ENCODE measurements at places on chromosomes 5 and 9.

DNA sequence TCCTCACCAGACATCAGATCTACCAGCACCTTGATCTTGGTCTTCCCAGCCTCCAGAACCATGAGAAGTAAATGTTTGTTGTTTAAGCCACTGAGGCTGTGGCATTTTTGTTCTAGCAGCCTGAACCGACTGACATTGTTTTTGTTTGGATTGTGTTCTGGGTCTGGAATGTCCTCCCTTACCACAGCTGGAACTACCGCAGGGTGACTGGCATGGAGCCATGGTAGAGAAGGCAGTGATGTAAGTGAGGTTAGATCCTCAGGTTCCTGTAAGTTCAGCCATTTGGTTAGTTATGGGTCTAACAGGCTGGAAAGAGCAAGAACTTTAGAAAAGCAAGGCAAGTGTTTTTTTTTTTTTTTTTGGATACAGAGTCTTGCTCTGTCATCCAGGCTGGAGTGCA lies 209.3 kb downstream of the DAB2IP start:
- DNase-seq, result no peak

DNA sequence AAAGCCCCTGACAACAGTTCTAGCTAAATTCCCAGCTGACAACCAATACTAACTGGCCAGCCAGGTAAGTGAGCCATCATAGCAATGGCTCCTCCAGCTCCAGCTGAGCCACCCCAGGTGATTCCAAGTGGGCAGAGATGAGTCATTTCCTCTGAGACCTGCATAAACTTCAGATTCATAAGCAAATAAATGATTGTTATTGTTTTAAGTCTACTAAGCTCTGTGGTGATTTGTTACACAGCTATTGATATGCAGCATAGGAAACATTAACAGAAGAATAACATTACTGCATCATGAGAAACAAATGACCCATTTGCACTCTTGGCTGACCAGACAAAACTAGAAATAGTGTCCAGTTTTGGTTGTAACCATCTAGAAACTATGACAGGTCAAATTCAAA lies 60.3 kb downstream of the TTC39B start:
- no peak for DNase-seq

- peak; percentile 31 for DNase-seq
Measured at GRCh38 chr5:170537451-170538095, 33.8 kb downstream of the KCNIP1 start.

GRCh38 chr5:178349075-178349511 lies 116.5 kb upstream of the PHYKPL start:
- peak; percentile 8 for DNase-seq

DNA sequence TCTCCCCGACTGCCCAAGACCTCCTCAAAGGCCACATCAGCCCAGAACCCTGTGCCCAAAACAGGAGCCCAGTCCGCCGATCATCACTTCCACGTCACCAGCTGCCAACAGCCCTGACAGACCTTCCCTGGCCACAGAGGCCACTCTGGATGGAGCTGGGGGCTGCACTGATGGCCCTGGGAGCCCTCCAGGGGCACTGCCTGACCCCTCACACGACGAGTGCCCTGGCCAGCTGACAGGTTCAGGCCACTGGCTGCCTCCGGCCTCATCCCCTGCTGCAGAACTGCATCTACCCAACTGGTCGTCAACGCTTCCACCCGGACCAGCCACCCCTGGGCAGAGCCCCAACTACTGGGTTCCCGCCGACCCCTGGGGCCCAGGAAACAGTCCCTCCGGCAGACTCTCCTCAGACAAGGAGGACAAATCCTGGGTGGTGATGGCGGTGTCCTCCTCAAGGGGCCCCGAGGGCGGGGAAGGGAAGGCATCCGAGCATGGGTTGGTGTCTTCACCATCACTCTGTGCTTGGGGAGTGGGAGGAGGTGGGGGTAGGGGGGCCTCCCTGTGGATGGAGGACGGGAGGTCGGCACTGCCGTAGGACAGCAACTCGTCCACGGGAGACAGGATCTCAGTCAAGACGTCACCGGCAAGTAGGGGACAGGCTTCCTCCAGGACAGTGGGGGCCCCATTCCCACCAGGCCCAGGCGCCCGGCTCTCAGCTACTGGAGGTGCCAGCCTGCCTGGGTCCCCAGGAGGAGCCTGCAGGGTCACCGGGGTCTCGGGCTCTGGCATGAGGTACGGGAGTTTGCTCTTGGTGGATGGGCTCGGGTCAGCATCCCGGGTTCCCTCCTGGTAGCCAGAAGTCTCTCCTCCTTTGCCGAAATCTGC lies 7.9 kb upstream of the QSOX2 start:
- DNase-seq, result no peak

DNA sequence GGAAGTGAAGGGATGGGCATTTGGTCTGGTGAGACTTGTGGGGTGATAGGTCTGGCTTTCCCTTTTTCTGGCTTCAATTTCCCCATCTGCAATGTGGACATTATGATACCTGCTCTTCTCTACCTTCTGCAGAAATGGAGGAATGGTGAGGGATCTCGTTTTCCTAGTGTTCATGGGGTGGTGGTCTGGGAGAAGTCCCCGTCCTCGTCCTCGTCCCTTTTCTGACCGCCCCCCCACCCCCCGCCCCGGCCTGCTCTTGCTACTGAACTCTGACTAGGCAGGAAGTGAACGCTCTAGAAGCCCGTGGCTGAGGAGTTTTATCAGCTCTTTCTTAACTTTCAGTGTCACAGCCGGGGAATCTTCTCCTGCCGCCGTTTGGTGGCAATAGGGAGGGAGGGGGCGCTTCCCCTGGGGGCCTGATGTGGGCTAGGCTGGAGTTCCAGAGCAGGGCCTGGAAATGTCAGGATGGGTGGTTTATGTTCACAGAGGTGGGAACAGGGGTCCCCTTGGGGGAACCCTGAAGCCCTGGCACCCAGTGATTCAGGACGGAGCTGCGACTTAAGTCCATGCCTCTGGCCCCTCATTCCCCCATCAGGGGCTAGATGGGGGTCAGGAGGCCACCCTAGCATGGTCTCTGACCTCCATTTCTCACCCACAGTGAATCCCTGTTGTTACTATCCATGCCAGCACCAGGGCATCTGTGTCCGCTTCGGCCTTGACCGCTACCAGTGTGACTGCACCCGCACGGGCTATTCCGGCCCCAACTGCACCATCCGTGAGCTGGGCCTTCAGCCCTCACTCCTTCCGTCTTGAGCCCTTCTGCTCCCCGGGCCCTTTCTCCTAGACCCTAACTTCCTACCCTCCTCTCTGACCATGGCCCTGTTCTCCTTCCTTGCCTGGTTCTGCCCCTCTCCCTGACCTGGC lies 6.7 kb downstream of the PTGS1 start:
- no peak for DNase-seq

DNA sequence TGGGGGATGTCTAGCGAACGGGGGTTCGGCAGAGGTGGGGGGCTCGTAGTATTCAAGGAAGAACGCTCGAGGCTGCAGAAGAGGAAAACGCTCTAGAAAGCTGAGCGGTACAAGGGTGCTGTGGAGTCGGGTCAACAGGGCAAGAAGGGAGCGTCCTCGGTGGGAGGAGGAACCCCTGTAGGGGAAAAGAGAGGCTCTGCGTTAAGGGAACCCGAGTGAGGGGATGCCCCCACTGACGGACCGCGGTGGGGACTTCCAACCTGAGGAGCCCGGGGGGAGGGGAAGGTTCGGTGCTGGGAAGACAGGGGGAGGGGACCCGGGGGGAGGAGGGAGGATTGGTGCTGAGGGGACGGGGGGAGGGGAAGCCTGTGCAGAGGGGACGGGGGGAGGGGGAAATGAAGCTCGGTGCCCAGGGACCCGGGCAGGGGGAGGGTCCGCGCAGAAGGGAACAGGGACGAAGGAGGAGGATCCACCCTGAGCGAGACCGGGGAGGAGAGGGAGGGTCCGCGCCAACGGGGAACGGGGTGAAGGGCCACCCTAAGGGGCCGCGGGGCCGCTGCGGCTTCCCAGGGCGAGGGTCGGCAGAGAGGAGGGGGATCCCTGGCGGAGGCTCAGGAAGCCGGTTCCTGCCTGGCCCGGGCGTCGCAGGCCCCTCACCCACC lies 621 bp downstream of the NR6A1 start:
- DNase-seq, result no peak

- no peak for DNase-seq
Measured at GRCh38 chr5:149228618-149229297, 42.9 kb upstream of the AFAP1L1 start.

DNA sequence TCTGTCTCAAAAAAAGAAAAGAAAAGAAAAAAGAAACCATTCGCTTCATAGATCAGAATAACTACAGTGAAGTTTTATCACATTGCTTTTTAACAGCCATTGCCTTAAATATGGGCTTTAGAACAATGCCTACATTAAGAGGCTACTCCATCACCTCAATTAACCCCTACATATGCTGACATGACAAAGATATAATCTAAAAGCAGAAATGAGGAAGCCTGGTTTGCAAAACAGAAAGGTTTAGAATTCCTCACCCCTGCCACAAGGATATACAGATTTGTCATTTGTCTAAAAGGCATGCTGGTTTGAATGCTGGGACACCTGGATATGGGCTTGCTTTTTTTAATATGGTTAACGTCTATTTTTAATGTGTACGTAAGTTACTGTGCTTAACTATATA lies 1353.0 kb upstream of the C9orf72 start:
- no peak for DNase-seq

DNA sequence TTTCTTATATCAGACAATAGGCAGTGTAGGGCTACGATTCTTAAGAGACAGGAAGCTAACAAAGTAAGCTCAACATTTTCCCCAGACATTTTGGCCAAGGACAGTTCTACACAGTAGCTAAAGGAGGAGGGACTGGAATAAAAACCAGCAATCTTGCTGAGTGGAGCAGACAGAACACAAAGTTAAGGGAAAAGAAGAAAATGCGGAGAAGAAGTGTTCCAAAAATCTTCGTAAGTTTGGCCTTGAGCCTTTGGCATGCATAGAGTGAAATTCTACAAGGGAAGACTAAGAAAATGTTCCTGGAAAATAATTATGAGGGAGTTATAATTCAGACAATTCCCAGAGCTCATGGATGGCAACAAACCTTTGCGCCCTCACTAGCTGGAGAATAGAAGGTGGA lies 748.0 kb upstream of the CTNND2 start:
- no peak for DNase-seq

DNA sequence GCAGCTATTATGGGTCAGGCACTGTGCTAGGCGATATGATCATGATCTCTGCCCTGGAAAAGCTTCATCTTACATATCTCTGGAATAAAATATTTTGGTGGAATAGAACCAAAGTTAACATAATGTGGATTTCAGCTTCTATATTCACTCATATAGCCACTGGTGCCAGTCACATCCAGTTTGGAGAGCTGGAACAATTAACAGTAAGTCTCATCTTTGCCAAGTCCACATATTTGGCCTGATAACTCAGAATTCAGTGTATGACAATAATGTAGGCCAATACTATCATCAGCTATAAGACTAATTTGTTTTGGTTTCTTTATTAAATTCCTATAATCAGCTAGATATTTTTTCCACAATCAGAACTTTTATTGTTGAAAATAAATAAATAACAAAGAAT lies 5.9 kb upstream of the FAM13B start:
- DNase-seq, result no peak

DNA sequence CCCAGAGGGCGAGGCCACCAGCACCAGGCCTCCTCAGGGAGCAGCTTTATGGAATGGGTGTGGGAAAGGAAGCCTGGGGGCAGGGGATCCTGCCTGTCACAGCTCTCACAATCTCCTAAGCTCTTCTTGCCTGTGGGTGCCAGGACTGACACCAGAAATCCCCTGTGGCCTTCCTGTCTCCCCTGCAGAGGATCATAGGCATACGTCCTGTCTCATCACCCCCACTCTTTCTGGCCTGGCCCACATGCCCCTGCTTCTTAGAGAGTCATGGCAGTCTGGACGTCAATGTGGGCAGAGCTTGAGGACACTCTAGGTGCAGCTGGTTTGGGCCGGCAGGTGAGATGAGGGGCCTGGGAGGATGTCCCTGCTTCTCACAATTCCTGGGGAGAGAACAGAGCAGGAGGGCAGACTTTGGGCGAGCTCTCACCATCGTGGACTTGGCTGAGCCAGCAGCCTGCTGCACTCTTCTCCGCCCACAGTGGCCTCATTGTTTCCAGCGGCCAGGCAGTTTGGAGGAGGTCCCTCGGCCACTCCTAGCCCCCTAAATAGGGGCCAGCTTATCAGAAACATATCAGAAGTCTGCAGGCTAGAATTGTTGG lies 67.3 kb upstream of the ZFR start:
- DNase-seq, result no peak

DNA sequence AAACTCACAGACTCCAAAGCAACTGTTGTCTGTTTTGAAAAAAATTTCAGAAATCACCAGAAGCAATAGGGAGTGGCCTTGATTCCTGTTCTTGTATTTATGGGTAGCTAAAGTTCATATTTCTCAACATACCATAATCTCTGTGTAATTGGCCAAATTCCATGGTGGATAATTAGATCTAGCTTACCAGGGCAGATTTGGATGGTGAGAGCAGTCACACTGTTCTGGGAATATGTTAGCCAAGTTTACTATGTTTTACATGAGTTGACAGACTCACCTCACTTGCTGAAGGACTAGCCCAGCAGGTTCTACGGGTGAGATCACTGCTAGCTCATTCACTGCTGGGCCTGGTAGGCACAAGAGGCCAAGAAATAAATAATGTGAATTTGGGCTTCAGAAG lies 32.7 kb upstream of the CDKN2B start:
- DNase-seq, result no peak

DNA sequence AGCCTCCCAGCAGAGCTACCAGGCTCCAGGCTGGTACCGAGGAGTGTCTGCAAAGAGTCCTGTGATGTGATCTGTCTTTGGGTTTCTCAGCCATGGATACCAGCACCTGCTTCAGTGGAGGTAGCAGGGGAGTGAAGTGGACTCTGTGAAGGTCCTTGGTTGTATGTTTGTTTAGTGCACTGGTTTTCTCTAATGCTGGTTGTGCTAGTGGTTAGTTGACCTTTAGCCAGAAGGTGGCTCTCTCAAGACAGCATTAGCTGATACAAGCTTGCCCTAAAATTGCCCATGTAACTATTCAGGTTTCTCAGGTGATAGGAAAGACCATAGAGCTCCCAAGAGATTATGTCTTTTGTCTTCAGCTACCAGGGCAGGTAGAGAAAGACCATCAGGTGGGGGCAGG lies 87.2 kb downstream of the MTAP start:
- no peak for DNase-seq

GRCh38 chr9:123998970-123999621 lies 12.5 kb upstream of the LHX2 start:
- DNase-seq, result no peak

DNA sequence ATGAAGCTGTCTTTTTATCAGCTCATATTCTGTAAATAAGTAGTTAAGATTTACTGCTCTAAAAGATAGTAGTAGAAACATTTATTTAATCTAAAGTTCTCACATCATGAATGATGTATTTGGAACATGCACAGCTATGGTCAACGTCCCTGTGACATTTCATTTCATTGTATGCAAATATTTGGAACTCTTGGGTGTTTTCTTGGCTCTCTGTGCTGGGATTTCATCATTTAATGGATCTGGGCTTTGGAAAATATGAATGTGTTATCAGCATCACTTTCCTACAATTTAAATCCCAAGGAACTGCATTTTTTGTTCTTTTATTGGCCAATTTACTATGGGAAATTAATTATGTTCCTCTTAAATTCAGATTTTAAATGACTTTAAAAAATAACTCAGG lies 462.9 kb downstream of the SEMA5A start:
- DNase-seq, result no peak

GRCh38 chr9:82101475-82101874 lies 112.9 kb downstream of the SPATA31D1 start:
- DNase-seq, result no peak

- DNase-seq, result no peak
Measured at GRCh38 chr9:36594213-36594612, 21.5 kb downstream of the MELK start.
